ENCODE measurements at places on chromosomes 16 and 17.
A peak's percentile ranks its signal among the peaks of the same experiment; 100 is the strongest.

DNA sequence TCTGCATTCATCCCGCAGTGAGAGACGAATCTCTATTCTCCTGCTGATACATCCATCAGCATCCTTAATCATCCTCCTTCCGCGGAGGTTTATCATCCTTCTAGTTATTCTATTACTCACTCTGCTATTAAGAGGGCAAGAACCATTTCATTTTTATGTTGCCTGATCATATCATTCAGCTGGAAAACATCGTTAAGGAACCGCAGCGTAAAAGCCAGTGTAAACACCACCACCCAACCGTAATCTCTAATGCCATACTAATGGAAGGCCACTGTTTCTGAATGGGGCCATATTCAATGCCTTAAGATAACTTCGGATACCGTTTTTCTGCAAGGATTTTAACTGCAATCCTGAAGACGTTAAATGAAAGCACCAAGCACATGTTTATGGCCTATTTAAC lies 36.7 kb upstream of the ERCC4 start:
- H3K27ac ChIP-seq: no peak overlapping the region
- H3K4me1 ChIP-seq: no peaks in the 10 kb centered on the region
- no peak overlapping the region for H3K4me3 ChIP-seq
- H3K36me3 ChIP-seq: no peaks in the 10 kb centered on the region

DNA sequence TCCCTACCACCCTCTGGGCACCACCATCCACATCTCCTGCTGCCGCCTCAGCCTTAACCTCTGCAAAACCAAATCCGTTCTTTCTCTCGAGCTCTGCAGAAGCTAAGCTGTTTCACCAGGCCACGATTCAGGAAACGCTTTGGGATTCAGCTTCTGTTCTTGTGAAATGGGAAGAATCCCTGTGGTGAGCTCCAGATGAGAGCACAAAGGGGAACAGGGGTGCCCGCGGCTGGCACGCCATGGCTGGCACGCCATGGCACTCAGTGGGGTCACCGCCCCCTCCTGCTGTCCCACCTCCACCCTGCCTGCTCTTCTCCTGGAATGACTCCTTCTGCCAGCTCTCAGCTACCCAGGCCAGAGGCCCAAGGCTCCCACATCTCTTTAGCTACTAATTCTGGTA lies 5.7 kb downstream of the QPRT start:
- peaks cover 2% of the 10 kb centered on the region for H3K36me3 ChIP-seq
- no peak for DNase-seq
- H3K27ac ChIP-seq: no peak overlapping the region
- H3K27me3 ChIP-seq: no peaks in the 10 kb centered on the region

DNA sequence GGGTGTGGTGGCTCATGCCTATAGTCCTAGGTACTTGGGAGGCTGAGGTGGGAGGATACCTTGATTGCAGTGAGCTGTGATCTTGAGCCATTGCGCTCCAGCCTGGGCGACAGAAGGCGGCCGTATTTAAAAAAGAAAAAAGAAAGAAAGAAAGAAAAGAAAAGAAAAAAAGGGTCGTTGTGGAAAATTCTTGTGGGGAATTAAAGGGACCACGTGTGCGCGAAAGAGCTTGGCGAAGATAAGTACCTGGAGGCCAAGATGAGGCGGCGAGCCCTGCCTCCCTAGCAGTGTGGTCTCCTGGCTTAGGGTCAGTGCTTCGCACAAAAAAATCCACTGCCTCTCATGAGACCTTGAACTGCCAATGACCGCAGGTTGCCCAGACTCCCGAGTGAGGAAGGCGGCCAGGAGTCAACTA lies 728 bp upstream of the NMT1 start:
- H3K27me3 ChIP-seq: no peaks in the 10 kb centered on the region
- peaks cover 6% of the 10 kb centered on the region for H3K36me3 ChIP-seq
- H3K27ac ChIP-seq: peak overlapping the region; percentile 98
- H3K4me3 ChIP-seq: peak overlapping the region; percentile 84
- H3K4me1 ChIP-seq: peaks cover 10% of the 10 kb centered on the region

- H3K27ac ChIP-seq: no peak overlapping the region
- no peaks in the 10 kb centered on the region for H3K4me1 ChIP-seq
- no peaks in the 10 kb centered on the region for H3K36me3 ChIP-seq
- H3K4me3 ChIP-seq: no peak overlapping the region
These were observed 38.4 kb downstream of the SOX9 start for GRCh38 chr17:72158895-72159885.

DNA sequence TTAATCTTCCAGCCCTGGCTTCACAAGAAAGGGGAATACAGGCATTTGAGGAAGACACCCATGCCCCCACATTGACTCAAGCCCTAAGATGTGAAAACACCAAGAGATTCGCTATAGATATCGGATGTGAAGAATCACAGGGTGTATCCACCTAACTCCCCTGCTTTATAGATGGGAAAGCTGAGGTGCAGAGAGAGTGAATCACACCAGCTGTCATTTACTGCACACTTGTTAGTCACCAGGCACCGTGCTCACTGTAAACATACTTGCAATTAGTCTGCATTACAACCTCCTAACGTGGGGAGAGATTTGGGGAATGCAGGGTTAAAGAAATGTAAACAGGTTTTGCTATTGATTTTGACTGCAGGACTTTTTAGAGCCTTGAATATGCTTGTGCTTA lies 325.5 kb downstream of the C16orf95 start:
- H3K27me3 ChIP-seq: no peaks in the 10 kb centered on the region
- H3K27ac ChIP-seq: no peak overlapping the region
- H3K36me3 ChIP-seq: no peaks in the 10 kb centered on the region
- no peaks in the 10 kb centered on the region for H3K4me1 ChIP-seq

DNA sequence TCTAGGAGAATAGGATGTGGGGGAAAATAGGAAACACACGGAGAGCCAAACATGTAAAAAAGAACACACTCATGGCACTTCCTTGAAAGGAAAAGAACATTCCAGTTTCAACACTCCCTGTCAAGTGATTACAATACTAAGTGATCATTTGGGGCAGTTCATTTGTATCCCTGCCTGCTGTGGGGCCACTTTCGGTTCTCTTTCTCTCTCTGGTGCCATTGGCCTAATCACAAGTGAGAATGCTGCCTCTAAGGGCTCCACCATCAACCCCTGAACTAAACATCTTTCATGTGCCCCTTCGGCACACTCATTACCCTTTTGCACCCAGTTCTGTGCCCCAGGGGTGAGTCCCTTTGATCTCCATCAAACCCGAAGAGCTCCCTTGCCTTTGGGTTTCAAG lies 197.3 kb downstream of the CEP112 start:
- H3K4me3 ChIP-seq: no peak overlapping the region
- no peaks in the 10 kb centered on the region for H3K27me3 ChIP-seq
- H3K36me3 ChIP-seq: no peaks in the 10 kb centered on the region
- no peak overlapping the region for H3K27ac ChIP-seq
- DNase-seq: no peak

DNA sequence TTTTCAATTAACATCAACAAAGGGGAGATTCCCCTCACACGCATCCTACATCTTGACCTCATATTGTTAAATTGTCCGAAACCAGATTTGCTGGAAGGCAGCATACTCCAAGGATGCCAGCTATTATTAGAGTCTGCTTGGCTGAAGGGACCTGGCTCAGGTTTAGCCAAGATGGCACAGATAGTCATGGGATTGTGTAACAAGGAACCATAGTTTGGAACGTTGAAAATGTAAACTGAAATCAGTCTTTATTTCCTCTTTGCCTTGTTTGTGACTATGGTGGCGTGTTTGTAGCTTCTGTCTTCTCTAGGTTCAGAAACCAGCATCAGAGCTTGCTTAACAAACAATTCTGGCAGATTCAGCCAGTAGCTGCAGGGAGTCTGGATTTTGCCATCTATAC lies 5.9 kb downstream of the ARSG start:
- H3K4me3 ChIP-seq: no peak overlapping the region
- H3K36me3 ChIP-seq: no peaks in the 10 kb centered on the region
- H3K4me1 ChIP-seq: peaks cover 9% of the 10 kb centered on the region
- no peak overlapping the region for H3K27ac ChIP-seq
- DNase-seq: no peak

GRCh38 chr16:71796501-71797097 lies 12.0 kb downstream of the AP1G1 start:
- peaks cover 16% of the 10 kb centered on the region for H3K36me3 ChIP-seq
- no peaks in the 10 kb centered on the region for H3K27me3 ChIP-seq
- no peak overlapping the region for H3K4me3 ChIP-seq
- no peak for DNase-seq

- no peaks in the 10 kb centered on the region for H3K27me3 ChIP-seq
- no peak for DNase-seq
- H3K4me3 ChIP-seq: no peak overlapping the region
- H3K4me1 ChIP-seq: no peaks in the 10 kb centered on the region
These were observed 489.0 kb downstream of the NPIPA7 start for GRCh38 chr16:16867973-16868372.

DNA sequence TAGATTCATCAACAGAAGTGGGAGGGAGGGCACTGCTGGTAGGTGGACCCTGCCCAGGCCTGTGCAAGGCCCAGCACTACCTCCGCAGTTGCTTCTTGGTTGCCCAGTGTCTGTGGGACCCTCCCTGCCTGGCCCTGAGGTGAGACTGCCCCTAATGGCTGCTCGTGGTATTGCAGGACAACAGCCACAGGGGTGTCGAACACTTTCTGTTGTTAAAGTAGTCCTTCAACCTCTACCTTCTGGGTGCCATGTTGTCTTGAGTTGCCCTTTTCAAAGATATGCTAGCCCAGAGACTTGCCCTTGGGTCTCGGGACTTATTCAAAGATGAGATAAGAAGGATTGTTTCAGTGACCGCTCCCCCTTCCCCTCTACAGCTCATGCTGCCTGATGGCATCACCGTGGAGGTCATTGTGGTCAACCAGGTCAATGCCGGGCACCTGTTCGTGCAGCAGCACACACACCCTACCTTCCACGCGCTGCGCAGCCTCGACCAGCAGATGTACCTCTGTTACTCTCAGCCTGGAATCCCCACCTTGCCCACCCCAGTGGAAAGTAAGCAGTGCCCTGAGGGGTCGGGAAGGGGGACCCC lies 29.1 kb downstream of the AKAP1 start:
- no peaks in the 10 kb centered on the region for H3K27me3 ChIP-seq
- H3K27ac ChIP-seq: no peak overlapping the region
- no peaks in the 10 kb centered on the region for H3K4me1 ChIP-seq

GRCh38 chr17:6047966-6048365 lies 22.2 kb upstream of the WSCD1 start:
- DNase-seq: no peak
- no peaks in the 10 kb centered on the region for H3K27me3 ChIP-seq
- no peak overlapping the region for H3K27ac ChIP-seq
- H3K4me1 ChIP-seq: no peaks in the 10 kb centered on the region
- no peaks in the 10 kb centered on the region for H3K36me3 ChIP-seq

DNA sequence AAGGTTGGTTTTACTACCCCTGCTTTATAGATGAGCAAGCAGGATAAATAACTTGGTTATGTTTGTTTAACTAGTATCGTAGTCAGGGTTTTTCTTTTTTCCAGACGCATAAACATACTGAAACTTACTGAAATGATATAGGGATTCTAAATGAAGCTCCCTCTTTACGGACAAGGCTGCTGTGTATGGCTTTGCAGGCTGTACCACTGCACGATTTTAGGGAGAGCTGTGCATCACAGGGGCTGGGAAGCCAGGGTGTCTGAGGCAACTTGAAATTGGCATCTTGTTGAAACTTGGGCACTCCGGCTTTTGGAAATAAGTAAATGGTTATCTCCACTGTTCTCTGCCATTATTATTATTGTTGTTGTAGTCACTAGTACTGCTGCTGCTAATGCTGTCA lies 218.1 kb upstream of the CDH8 start:
- no peaks in the 10 kb centered on the region for H3K4me1 ChIP-seq
- H3K27me3 ChIP-seq: no peaks in the 10 kb centered on the region
- no peaks in the 10 kb centered on the region for H3K36me3 ChIP-seq
- H3K4me3 ChIP-seq: no peak overlapping the region
- H3K27ac ChIP-seq: no peak overlapping the region

- no peaks in the 10 kb centered on the region for H3K36me3 ChIP-seq
- H3K4me3 ChIP-seq: no peak overlapping the region
- DNase-seq: no peak
These were observed 28.3 kb downstream of the C16orf95 start for GRCh38 chr16:87288753-87289362.

GRCh38 chr16:55697867-55698266 lies 42.1 kb downstream of the SLC6A2 start:
- DNase-seq: no peak
- H3K4me3 ChIP-seq: no peak overlapping the region
- H3K36me3 ChIP-seq: no peaks in the 10 kb centered on the region

- no peak overlapping the region for H3K27ac ChIP-seq
- H3K36me3 ChIP-seq: no peaks in the 10 kb centered on the region
- no peaks in the 10 kb centered on the region for H3K27me3 ChIP-seq
- no peak overlapping the region for H3K4me3 ChIP-seq
- H3K4me1 ChIP-seq: no peaks in the 10 kb centered on the region
These were observed 36.8 kb upstream of the DYNLL2 start for GRCh38 chr17:58046239-58047094.

Measured in GM12878 (cell line).